ENCODE measurements at places on chromosomes 5 and 9.

DNA sequence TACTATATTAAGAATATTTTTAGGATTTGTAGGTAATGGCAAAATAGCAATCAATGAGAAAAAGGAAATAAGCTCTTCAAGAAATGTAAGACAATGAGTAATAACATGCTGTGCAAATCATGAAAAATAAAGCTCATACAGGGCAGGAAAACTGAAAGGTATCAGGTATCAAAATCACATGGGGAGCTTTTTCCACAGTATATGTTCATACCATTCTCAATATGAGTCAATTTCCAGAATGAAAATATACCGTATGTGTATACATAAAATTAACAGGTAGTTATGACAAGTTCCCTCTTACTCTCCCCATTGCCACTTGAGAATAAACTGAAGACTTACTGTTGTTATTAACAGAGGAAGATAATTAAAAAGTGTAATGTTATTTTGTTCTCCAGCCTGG, 35.9 kb downstream of the EFCAB9 start:
- no peak overlapping the region for H3K27ac ChIP-seq
- H3K36me3 ChIP-seq: no peaks in the 10 kb centered on the region
- no peaks in the 10 kb centered on the region for H3K27me3 ChIP-seq

- H3K4me1 ChIP-seq: no peaks in the 10 kb centered on the region
- H3K27ac ChIP-seq: no peak overlapping the region
- H3K36me3 ChIP-seq: no peaks in the 10 kb centered on the region
- H3K4me3 ChIP-seq: no peak overlapping the region
- DNase-seq: no peak
These were observed 49.9 kb upstream of the TTC23L start for GRCh38 chr5:34789021-34789531.

GRCh38 chr9:98455256-98456155, 200.1 kb upstream of the TBC1D2 start:
- H3K4me1 ChIP-seq: no peaks in the 10 kb centered on the region
- no peak overlapping the region for H3K4me3 ChIP-seq
- H3K36me3 ChIP-seq: no peaks in the 10 kb centered on the region
- no peak for DNase-seq

GRCh38 chr9:114419796-114420195, 32.0 kb upstream of the AKNA start:
- no peak overlapping the region for H3K27ac ChIP-seq
- no peaks in the 10 kb centered on the region for H3K36me3 ChIP-seq
- H3K4me1 ChIP-seq: no peaks in the 10 kb centered on the region
- H3K4me3 ChIP-seq: no peak overlapping the region

- H3K4me3 ChIP-seq: no peak overlapping the region
- no peak overlapping the region for H3K27ac ChIP-seq
- no peaks in the 10 kb centered on the region for H3K4me1 ChIP-seq
- DNase-seq: no peak
- H3K27me3 ChIP-seq: no peaks in the 10 kb centered on the region
- no peaks in the 10 kb centered on the region for H3K36me3 ChIP-seq
These were observed 106.0 kb downstream of the ADRB2 start for GRCh38 chr5:148932355-148932935.

GRCh38 chr5:140038373-140038957, 4.6 kb downstream of the NRG2 start:
- DNase-seq: no peak
- H3K36me3 ChIP-seq: no peaks in the 10 kb centered on the region
- no peak overlapping the region for H3K27ac ChIP-seq
- peaks cover 3% of the 10 kb centered on the region for H3K4me1 ChIP-seq
- H3K4me3 ChIP-seq: peak overlapping the region; percentile 36

- H3K4me3 ChIP-seq: no peak overlapping the region
- no peaks in the 10 kb centered on the region for H3K36me3 ChIP-seq
- H3K27me3 ChIP-seq: no peaks in the 10 kb centered on the region
- no peak for DNase-seq
These were observed 1530.6 kb upstream of the CDH6 start for GRCh38 chr5:29662876-29663275.

DNA sequence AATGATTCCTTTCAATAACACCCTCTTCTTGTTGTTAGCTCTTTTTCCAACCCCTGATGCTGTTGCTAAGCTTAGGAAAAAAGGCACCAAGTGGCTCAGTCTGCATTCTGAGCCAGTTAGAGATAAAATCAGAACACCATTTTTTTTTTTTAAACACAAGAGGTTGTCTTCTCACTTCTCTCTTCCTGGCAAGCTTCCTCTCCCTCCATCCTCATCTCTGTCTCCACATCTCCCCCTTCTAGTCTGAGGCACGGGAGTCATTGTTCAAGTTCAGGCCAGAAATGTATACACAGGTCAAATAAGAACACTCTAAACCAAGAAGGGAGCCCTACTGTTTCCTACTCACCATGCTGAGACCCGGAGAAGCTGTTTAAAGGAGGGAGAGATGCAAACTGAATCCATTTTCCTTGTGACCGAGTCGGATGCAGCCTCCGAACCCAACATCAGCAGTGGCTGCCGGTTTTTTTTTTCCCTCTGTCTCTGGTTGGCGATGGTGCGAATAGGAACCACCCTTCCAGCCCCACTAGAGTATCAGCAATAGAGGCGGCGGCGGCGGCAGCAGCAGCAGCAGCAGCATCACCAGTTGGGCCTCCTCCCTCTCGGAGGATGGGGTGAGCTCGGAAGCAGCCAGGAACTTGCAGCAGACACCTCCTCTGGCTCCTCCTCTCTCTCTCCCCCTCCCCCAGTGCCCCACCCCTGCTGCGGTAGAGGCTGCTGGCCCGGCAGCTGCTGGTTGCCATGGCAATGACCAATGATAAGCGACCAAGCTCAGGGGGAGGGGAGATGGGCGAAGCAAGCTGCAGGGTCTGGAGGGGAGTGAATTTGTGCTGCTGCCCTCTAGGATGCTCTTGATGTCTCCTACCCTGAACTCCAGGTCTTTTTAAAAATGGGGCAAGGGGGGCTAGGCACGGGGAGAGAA, at the start of gene JAKMIP2:
Gene JAKMIP2 (minus strand): TSS at position 619 of the 919 bp plus-strand sequence. CDS start 110,922 bp downstream, outside the sequence.
- peak within 1 kb of the TSS; percentile 32 for H3K4me3 ChIP-seq
- H3K36me3 ChIP-seq: no peaks in the 10 kb centered on the region
- H3K27ac ChIP-seq: peak within 1 kb of the TSS; percentile 26
- DNase-seq: peak; percentile 75

- DNase-seq: no peak
- no peak overlapping the region for H3K4me3 ChIP-seq
- H3K27me3 ChIP-seq: no peaks in the 10 kb centered on the region
- no peaks in the 10 kb centered on the region for H3K36me3 ChIP-seq
- peaks cover 6% of the 10 kb centered on the region for H3K4me1 ChIP-seq
These were observed 29.9 kb downstream of the MAP3K1 start for GRCh38 chr5:56845277-56845676.

DNA sequence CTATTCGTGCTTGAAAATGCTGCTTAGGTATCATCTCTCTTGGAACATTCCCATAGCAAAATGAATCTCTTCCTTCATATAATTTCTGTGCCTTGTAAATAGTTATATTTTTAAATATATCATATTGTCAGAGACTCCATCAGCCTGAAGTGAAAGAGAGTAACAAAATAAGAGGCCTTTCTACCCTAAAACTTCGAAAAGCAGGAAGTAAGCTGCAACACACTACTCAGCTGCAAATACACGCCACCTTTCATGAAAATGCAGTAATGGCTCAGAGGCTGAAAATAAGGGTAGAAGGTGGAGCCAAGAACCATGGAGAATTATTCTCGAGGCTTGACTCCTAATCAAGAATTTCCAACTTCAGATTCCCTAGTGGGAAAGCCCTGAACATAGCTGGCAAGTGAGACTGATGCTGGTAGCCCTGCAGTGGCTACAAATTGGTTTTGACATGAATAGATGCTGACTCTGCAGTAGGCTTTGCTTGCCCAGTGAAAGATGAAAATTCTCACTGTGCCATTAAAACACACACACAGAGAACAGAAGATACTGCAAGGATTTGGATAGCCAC, 30.2 kb upstream of the PTGER4 start:
- peaks cover 4% of the 10 kb centered on the region for H3K4me1 ChIP-seq
- no peak overlapping the region for H3K4me3 ChIP-seq
- H3K36me3 ChIP-seq: no peaks in the 10 kb centered on the region
- H3K27ac ChIP-seq: peak overlapping the region; percentile 30
- H3K27me3 ChIP-seq: no peaks in the 10 kb centered on the region

DNA sequence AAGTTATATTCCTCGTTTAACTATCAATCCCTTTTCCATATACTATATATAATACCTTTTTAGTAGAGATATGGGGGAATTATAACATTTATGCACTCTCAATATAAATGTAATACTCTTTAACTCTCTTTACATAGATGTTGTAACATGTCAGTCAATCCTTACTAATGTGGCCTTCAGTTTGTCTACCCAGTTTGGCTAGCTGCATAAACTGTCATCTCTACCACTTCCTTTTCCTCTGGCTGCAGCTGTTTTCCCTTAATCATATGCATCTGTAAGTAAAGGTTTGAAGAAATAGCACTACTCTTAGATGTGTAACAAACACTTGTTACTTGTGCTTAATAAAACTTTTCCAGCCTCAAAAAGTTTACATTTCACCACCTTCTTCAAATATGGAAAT, 13.4 kb downstream of the ABHD17B start:
- no peaks in the 10 kb centered on the region for H3K36me3 ChIP-seq
- no peak overlapping the region for H3K4me3 ChIP-seq
- H3K27ac ChIP-seq: peak overlapping the region; percentile 8
- no peak for DNase-seq
- no peaks in the 10 kb centered on the region for H3K27me3 ChIP-seq
- peaks cover 19% of the 10 kb centered on the region for H3K4me1 ChIP-seq

DNA sequence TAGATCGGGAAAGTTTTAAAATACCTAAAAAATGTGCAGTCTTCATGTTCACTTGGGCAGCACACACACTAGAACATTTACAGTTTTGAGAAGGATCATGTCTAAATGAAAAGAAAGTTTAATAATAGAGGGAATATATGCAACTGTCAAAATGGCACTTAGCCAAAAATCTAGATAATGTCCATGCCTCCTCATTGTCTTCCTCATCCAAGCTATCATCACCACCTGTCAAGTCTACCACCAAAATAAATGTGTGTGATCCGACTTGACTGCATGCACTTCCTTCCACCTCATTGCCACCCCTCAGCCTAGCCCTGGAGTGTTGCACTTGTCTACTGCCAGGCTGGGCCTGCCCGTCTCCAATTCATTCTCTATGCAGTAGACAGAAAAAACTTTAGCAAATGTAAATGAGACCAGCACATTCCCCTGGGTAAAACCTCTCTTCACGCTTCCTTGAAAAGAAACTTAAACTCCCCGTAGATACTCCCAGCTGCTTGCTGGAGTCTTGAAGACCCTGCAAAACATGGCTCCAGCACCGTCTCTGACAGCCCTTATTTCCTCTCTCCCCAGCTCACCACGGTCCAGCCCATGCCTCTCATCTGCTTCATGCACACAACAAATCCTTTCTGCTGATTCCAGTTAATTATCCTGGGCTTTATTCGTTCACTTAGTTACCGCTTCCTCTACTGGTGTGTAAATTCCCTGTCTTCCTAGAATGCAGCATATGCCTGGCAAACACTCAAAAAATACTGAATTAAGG, 66.9 kb downstream of the FANCC start:
- no peaks in the 10 kb centered on the region for H3K4me1 ChIP-seq
- H3K36me3 ChIP-seq: no peaks in the 10 kb centered on the region
- H3K27ac ChIP-seq: no peak overlapping the region
- DNase-seq: no peak
- H3K27me3 ChIP-seq: no peaks in the 10 kb centered on the region
- no peak overlapping the region for H3K4me3 ChIP-seq

DNA sequence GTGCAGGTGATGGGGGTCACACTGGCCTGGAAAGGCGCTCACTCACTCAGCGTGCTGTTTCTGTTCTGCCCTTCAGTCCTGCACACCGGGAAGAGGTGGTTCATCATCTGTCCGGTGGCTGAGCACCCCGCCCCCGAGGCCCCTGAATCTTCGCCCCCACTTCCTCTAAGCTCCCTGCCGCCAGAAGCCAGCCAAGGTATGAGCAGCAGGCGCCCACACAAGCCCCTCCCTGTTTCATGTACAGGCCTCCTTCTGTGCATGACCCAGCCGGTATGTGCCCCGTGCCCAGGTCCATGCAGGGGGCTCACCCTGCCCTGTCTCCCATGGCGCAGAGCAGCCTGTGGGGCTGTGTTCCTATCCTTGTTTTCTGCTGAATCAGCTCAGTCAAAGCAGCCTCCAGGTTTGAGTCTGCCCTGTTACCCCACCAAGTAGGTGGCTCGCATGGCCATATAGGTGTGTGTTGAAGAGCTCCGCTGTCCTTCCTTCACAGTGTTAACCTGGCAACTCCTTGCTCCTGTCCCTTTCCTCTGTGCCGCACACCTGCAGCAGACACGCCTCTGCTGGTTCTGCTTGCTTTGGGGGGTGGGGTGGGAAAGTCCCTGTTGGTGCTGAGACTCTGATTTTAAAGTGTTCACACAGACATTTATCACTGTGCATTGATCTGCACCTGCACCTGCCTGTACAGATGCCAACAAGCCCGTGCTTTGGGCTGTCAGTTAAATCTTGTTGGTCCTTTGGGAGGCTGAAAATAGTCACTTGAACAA, 84.8 kb downstream of the WNK2 start:
- H3K36me3 ChIP-seq: peaks cover 31% of the 10 kb centered on the region
- H3K27me3 ChIP-seq: no peaks in the 10 kb centered on the region
- H3K4me3 ChIP-seq: no peak overlapping the region
- peak; percentile 63 for DNase-seq
- H3K27ac ChIP-seq: no peak overlapping the region

GRCh38 chr5:81530919-81531318, 137.0 kb upstream of the ACOT12 start:
- no peak for DNase-seq
- H3K4me1 ChIP-seq: no peaks in the 10 kb centered on the region
- no peaks in the 10 kb centered on the region for H3K27me3 ChIP-seq
- H3K36me3 ChIP-seq: no peaks in the 10 kb centered on the region

GRCh38 chr5:31605920-31606319, 33.0 kb upstream of the PDZD2 start:
- H3K36me3 ChIP-seq: no peaks in the 10 kb centered on the region
- no peak overlapping the region for H3K27ac ChIP-seq
- H3K4me3 ChIP-seq: no peak overlapping the region
- no peak for DNase-seq
- H3K27me3 ChIP-seq: no peaks in the 10 kb centered on the region
- H3K4me1 ChIP-seq: no peaks in the 10 kb centered on the region

GRCh38 chr9:2936221-2936620, 92.3 kb upstream of the PUM3 start:
- DNase-seq: no peak
- H3K4me3 ChIP-seq: no peak overlapping the region
- H3K4me1 ChIP-seq: no peaks in the 10 kb centered on the region
- no peak overlapping the region for H3K27ac ChIP-seq

Data from Peyer's patch (tissue), 4 donors.